Activated T-helper 2 cell treated with anti-CD3 and anti-CD28 coated beads, Interferon-gamma antibody, Interleukin-2, Interleukin-4, amounts not matched to agents 10 μg/mL and 5 μg/mL and 100 μg/mL, durations not matched to agents 14 hours and 24 hours and 36 hours (primary cell): ENCODE measurements at places on chromosomes 7 and 10. TPM values are rescaled to one million over a fixed set of nuclear protein-coding genes. Genes with fewer than 3 reads are reported as not detected.

Gene SEMA4G
- 1.3 and 1.6 TPM in 2 replicates for total RNA-seq

Gene PDIA4
- total RNA-seq, result 155 and 159 TPM in 2 replicates

Gene TRIM50
- total RNA-seq, result not detected in 2 replicates

Gene CC2D2B
- total RNA-seq, result 0.18 and 0.75 TPM in 2 replicates

Gene OR2A1
- total RNA-seq, result not detected in 2 replicates

Gene AGR2
- total RNA-seq, result not detected in 2 replicates

Gene SPDYE9
- total RNA-seq, result not detected in 2 replicates

Gene SFTPA2
- total RNA-seq, result not detected in 2 replicates

Gene TBC1D12
- total RNA-seq, result 0.85 and 1.4 TPM in 2 replicates

Gene MBLAC1
- total RNA-seq, result 2.8 and 2.9 TPM in 2 replicates

Gene CALCR
- total RNA-seq, result not detected in 2 replicates

Gene NME8
- total RNA-seq, result not detected in 2 replicates

Gene STAM
- 33.8 and 35.2 TPM in 2 replicates for total RNA-seq

Gene ELFN1
- total RNA-seq, result not detected in 2 replicates

Gene KCP
- total RNA-seq, result not detected in 2 replicates

Gene ABHD11
- total RNA-seq, result 17.3 and 18.2 TPM in 2 replicates

Gene DLX5
- total RNA-seq, result not detected in 2 replicates

Gene CYP3A4
- total RNA-seq, result not detected in 2 replicates

Gene ANKRD7
- total RNA-seq, result not detected in 2 replicates

Gene FAM180A
- not detected in 2 replicates for total RNA-seq

Gene MYOF
- 32.5 and 33.2 TPM in 2 replicates for total RNA-seq

Gene PHTF2
- 31.8 and 34.8 TPM in 2 replicates for total RNA-seq

Gene SLC26A4
- 3.6 and 3.9 TPM in 2 replicates for total RNA-seq

Gene RAB18
- 55.9 and 56.4 TPM in 2 replicates for total RNA-seq

Gene C10orf62
- total RNA-seq, result not detected in 2 replicates

Gene PRF1
- 67.7 and 69.6 TPM in 2 replicates for total RNA-seq

Gene MEIG1
- 0.62 TPM in 1 of 2 replicates, not detected in the other for total RNA-seq

Gene MSS51
- total RNA-seq, result 2.6 and 3.3 TPM in 2 replicates

Gene ATOH7
- not detected in 2 replicates for total RNA-seq

Gene EPHA1
- 0.07 and 0.34 TPM in 2 replicates for total RNA-seq
